ENCODE measurements at places on chromosomes 12 and 14.
A peak's percentile ranks its signal among the peaks of the same experiment; 100 is the strongest.

GRCh38 chr12:58629376-58629775, 290.9 kb downstream of the LRIG3 start:
- DNase-seq: no peak

DNA sequence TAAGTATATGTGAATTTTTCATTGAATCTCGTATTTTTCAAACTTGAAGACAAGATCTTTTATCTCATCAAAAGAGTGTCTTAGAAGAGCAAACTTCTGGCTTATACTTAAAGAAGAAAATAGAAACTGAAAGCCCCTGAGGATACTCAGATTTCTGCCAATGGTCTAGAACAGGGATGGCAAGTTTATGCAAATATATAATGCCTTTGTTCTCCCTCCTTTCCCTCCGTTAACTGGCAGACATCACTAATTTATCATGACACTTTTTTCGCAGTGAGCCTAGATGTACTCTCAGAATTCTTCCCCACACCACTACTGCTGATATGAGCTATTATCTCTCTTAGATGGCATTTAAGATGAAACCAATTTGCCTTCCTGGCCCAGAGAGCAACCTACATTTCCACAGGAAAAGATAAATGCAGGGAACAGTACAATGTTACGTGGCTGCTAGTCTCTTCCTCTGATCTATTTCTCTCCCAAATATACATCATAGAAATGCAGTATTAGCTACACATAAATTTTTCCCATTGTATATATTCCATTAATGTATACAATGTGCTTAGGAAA, 40.0 kb upstream of the DAAM1 start:
- no peak for DNase-seq

DNA sequence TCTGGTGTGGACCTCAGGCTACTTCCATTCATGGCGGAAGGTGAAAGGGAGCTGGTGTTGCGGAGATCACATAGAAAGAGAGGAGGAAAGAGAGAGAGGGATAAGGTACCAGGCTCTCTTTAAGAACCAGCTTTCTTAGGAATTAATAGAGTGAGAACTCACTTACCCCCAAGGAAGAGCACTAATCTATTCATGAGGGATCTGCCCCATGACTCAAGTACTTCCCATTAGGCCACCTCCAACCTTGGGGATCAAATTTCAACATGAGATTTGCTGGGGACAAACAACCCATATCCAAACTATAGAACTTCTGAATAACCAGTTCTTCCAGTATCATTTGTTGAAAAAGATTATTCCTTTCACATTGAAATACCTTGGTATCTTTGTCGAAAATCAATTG, 34.0 kb upstream of the C2CD5 start:
- DNase-seq: no peak

DNA sequence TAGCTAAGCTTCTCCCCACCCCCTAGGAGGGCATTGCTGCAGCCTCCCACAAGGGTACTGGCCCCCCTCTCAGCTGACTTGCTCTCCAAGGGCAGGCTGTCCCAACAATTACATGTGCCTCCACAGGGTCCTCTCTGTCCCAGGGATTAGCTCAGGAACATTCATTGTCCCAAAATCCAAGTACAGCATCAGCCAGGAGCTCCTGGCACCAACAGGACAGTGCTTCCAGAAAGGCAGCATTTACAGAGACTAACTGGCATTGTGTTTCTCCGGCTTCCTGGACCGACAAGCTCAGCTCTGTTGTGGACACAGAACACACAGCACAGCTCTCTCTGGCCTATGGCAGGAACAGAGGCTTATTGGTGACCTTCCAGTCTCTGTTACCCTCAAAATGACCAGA, 21.7 kb downstream of the ABCD4 start:
- no peak for DNase-seq

DNA sequence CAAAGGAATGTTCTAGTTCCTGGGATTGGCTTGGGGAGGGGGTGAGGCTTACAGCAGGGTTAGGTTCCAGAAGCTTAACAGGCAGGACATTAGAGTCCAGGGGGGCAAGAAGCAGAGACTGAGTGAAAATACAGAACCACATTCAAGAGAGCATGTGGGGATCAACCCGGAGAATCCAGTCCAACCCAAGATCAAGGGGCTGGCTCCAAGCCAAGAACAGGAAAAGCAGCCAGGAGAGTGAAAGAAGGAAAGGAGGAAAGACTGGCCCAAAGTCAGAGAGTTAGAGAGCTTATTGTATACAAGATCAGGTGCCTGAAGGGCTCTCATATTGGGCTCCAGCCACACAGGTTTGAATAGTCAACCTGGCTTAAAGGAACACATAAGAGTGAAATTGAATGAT, 190.3 kb upstream of the CDKN3 start:
- no peak for DNase-seq

- no peak for DNase-seq
Measured at GRCh38 chr12:132147423-132148367, 3.4 kb downstream of the NOC4L start.

DNA sequence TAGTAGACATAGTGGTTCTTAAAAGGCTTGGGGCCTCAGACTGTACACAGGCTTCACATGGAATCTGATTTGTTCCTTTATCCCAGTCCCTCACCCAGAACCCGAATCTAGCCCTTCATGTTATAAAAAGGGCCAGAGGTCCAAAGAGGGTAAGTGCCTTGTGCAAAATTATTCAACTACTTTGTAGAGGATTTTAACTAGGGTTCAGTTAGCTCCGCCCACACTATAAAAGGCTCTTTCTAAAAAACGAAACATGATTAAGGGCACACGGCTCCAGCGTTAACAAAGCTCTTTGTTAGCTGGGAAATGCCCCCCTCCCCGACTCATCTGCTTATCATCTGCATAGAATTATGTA, 3.2 kb upstream of the SOCS2 start:
- no peak for DNase-seq

GRCh38 chr14:67487937-67488893, at the start of gene TMEM229B:
Gene TMEM229B, minus strand, starts transcription at chr14:67488721. Its CDS starts 14,798 bp downstream, at chr14:67473923.
- peak; percentile 67 for DNase-seq

GRCh38 chr14:41900644-41901043, 294.0 kb downstream of the LRFN5 start:
- no peak for DNase-seq

- no peak for DNase-seq
Measured at GRCh38 chr14:101056446-101056845, 152.9 kb upstream of the RTL1 start.

GRCh38 chr14:97268097-97268496, 470.9 kb downstream of the VRK1 start:
- DNase-seq: no peak

DNA sequence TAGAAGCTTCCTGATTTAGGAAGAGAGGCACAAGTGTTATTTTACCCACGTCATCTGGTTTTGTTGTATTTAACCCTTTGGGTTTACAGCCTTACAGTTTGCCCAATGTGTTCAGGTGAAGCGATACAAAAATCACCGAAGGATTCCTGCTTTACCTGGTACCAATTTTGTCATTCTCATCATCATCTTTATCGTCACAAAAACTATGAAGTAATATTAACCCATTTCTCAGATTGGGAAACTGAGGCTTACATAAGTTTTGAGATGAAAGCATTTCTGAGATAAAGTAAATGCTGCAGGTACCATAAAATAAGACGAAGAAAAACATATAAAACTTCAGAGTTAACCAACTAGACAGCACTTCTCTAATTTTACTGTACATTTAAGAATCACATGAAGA, 370.6 kb upstream of the OR4E1 start:
- no peak for DNase-seq

DNA sequence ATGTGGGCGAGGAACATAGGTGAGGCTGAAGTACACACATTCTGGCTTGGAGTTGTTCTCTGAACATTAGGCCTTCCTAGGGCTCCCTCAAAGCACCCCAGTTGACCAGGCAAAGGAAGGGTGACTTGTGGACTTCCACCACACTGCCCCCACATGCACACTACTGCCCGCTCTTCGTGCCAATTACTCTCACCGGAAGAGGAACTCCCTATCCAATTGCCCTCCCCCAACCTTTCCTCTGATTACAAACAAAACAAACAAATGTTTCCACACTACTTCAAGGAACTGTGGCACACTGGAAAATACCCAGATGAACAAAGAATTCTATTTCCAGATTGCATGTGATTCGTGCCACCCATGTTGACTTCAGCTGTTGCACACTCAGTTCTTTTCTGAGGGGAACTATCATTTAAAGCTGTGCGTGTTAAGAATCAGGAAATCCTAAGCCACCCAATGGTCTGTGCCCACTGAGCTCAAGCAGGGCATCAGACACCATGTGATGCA, 139.3 kb downstream of the SSPN start:
- no peak for DNase-seq
